ENCODE measurements at places on chromosomes 12 and 14. TPM values are rescaled to one million over a fixed set of nuclear protein-coding genes. Genes with fewer than 3 reads are reported as not detected.

HOXC13 gene
- 9.8 TPM for total RNA-seq

AGAP2 gene
- 1.4 TPM for total RNA-seq

SIVA1 gene
- total RNA-seq: 162 TPM

OVCH1 gene
- not detected for total RNA-seq

IQSEC3 gene
- total RNA-seq: 0.04 TPM

GRCh38 chr12:96130396-96131059, 63.6 kb upstream of the ELK3 start:
- no peak for DNase-seq

GRCh38 chr12:116336542-116337065, 59.1 kb upstream of the MED13L start:
- no peak for DNase-seq

- no peak for DNase-seq
Observed at GRCh38 chr14:54048736-54049135, 92.1 kb upstream of the BMP4 start.

- no peak for DNase-seq
Observed at GRCh38 chr14:53108292-53109104, 44.6 kb downstream of the DDHD1 start.

DNA sequence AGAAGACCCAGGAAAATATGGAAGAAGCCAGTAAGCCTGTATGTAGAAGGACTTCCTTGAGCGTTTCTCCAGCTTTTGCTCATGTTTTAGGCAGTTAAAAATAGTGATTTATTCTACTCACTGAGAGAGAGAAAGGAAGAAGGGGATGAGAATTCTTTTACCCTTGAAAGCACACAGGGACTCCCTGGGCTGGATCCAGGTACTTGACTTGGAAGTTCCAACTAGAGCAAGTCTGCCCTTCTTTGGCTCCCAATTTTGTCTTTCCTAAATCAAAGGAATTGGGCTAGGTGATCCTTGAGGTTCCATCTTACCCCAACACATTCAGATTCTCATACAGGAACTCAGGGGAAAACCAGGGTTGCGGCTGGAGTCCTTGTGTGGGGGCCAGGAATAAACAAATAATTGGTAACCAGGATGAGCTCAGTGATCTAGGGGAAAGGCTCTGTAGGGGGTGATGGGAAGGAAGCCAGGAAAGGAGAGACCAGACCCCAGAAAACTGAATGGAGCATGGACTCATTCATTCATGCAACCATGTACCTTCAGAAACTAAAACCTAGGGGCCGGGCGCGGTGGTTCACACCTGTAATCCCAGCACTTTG, 11.5 kb upstream of the ITGA5 start:
- no peak for DNase-seq

DNA sequence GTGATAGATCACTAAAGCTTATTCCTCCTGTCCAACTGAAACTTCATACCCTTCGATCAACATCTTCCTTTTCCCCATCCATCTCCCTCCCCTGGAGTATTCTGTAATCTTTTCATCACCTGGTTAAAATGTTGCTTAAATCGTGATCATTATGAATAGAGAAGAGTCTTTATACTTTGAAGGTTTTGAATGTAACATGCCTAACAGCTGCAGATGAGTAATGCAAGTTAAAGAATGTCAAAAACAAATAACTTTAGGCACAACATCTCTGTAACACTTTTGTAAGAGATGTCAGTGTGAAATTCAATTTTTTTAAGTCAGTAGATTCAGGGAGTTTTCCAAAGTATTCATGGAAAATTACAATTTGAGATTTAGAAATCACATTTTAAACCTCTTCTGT, 25.0 kb downstream of the RXYLT1 start:
- DNase-seq: no peak

DNA sequence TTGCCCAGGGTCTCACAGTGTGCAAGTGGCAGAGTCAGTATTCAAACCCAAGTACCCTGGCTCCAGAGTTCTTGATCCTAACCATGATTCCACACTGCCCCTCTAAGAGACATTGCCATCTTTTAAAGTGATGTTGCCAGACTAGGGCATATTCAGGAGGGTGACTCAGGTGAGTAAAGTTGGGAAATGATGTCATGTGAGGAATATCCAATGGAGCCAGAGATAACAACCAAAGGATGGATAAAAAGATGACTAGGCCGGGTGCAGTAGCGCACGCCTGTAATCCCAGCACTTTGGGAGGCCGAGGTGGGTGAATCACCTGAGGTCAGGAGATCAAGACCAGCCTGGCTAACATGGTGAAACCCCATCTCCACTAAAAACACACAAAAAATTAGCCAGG, 85.6 kb downstream of the SMOC1 start:
- no peak for DNase-seq
